D341Med (cell line): ENCODE measurements at places on chromosomes 16 and 17.

DNA sequence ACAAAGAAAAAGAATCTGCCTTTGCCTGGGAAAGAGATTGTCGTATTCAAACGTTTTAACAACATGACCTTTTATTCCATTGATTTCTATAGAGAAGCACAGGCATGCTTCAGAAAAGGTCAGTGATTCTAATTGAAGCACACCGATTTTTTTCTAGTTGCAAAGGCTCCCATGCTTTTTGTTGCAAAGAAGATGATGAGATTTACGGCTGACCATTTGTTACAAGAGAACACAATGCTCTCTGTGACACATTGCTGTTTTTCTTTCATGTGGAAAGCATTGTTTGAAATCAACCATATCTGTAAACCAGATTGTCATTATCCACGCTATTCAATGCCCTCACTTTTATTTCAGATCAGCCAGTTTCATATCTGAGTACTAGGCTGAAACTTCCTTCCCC lies 99.8 kb downstream of the NLK start:
- no peak for DNase-seq

GRCh38 chr16:6482696-6483468 lies 849.8 kb upstream of the RBFOX1 start:
- peak; percentile 36 for DNase-seq

DNA sequence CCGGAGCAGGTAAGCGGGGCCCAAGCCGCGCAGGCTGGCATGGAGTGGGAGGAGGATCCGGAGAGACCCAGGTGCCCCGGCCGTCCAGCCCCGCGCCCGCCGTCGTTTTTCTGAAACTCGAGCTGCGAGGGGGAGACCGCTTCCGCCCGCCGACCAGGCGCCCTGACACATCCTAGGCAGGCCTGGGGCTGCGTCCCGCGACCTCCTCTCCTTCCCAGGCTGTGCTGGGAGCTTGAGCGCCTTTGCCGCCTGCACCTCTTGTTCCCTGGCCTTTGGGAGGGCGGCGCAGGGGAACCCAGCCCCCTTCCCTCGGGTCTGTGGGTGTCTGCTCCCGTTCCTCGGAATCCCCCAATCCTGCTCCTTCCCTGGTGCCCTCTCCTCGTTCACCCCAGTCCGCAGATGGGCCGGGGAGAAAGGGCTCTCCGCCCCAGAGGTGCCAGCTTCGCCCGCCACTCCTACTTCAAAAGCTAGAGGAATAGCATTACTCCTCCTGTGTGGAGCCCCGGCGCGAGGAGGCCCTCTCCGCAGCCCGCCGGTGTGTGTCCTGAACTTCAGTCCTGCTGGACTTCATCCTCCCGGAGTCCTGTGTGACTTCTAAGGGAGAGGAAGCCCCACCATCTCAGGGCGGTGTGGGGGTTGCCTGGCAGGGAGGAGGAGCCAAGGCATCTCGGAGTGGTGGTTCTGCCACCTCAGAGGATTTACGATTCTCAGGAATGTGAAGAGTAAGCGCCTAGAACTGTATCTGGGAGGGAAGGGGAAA lies 1.0 kb downstream of the NHERF1 start:
- no peak for DNase-seq

DNA sequence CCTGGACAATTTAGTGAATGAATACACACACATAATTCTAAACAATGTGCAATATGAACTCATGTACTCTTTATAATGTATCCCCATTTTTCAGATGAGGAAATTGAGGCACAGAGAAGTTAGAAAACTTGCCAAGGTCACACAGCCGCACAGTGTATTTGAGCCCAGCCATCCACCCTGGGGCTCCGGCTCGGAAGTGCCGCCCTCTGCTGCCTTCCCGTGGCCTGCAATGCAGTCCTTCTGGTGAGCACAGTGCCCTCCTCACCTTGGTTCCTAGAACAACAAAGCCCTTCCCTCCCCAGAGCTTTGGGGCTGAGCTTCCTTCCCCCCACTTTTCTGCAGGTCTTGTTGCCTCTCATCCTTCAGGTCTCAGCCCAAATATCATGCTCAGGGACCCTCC lies 63.7 kb downstream of the C16orf78 start:
- no peak for DNase-seq

GRCh38 chr17:27647765-27648164 lies 16.8 kb downstream of the LGALS9 start:
- DNase-seq, result no peak

- no peak for DNase-seq
Measured at GRCh38 chr17:41653892-41654677, 29.7 kb upstream of the KRT17 start.

DNA sequence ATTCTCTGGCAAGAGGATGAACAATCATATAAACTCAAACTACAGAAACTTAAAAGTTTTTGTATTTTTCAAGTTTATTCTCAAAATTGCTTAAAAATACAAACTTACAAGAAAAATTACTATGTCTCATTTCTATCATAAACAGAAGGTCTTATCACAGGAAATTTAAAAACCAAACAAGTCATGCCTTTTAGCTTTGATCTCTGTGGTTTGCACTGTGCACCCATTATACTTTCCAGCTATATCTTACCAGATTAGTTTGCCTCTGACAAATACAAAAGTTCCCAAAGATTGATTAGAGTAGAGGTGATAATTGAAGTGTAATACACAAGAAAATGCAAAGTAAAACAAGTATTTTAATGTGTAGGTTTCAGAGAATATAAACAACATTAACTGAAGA lies 117.4 kb downstream of the MYO1D start:
- DNase-seq, result no peak

DNA sequence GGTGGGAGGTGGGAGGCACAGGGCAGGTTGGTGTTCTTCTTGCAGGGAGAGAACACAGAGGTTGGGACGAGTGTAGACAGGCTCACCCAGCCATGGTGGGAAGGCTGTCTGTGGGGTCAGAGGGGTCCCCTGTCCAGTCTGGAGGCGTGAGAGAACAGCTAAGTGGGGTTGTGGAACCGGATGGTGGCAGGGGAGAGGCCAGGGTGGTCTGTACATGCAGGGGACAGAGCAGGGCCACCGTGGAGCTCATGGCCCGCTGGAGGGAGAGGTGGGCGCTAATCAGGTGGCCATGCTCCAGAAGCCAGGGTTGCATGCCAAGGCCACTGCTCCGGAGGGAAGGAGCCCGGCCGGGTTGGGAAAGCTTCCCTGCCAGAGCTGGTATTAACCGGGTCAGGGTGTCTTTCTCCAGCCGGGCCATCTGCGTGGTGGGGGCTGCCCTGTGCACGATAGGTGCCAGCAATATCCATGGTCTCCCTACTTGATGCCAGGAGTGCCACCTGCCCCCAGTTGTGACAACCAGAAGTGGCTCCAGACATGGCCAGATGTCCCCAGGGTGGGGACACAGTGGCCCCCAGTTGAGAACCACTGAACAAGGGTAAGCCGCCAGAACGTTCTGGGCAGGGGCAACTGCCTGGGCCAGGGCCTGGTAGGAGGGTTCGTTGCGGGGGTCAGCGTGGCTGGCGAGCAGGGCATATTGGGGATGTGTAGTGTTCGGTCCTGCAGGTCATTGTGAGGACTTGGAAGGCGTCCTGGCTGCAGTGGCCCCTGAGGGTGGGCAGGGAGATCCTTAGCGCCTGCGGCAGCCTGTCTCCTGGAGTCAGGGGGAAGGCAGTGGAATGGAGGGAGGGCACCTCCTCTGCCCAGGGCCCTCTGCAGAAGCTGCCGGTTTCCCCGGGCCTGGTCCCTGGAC lies 5.1 kb downstream of the SNN start:
- no peak for DNase-seq

- no peak for DNase-seq
Measured at GRCh38 chr17:50196036-50196435, 5.4 kb downstream of the COL1A1 start.

DNA sequence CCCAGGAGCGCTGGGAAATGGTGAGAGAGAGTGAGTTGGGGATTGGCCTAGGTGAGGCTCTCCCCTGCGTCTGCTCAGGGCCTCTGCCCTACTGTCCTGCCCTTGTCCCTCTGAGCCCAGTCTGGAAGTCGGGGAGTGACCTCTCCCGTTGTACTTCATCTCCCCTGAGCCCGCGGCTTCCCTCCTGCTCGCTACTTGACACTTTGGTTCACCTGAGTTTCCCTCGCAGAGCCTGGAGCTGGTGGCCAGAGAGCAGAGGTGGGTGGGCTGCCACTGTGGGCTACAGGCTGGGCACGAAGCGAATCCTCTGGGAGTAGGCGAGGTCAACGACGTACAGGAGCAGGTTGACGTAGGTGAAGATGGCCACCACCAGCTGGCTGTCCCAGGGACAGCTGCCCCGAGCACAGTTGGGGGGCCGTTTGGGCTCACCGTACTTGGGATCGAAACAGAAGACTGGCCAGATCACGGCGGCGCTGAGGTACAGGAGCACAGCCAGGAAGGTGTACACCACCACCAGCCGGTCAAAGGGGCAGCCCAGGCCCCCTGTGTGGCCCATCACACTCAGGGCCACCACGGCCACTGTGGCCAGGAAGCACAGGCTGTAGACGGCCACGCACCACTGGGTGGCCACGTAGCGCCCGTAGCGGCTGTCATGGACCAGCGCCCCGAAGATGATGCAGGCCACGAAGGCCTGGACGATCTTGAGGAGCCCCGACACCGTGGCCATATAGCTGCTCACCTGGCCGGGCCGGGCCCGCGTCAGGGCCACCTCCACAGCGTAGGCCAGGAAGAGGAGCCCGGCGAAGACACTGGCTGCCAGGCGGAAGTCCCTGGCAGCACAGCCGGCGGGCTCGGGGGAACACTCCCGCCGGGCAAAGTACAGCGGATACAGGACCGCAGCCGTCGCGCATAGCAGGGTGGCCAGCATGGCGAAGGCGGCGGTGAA lies 3.7 kb upstream of the PYCR1 start:
- no peak for DNase-seq

GRCh38 chr16:12988071-12988470 lies 86.7 kb downstream of the SHISA9 start:
- no peak for DNase-seq

DNA sequence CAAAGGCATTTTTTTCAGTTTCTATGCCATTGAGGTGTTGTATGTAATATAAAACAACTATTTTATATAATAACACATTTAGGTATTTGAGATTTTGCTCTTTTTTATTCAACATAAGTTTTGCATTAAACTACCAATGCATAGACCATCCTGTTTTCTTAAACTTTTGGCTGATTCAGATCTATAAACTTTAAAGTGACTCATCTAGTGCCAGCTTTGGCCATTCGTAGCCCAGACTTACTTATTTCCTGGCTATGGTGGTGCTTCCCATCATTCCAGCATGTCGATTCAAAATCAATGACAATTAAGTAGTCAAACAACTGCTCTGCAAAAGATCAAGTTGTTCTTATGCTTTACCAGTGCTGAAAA lies 3.1 kb downstream of the ERI2 start:
- no peak for DNase-seq

DNA sequence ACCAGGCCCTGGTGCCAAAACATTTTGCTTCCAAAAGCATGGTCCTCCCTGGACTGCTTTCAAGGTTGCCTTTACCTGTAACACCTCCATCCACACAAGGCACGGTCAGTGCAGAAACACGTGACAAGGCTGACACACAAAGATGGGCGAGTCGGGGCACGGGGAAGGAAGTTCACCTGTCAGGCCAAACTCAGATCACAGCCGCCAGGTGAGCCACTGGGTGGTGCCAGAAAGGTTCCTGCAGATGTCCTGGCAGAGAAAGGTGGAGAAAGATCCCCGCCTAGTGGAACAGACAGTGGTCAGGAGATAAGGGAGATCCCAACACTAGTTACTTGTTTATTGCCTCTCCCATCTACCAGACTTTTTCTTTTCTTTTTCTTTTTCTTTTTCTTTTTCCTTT lies 155.3 kb downstream of the AIPL1 start:
- DNase-seq, result no peak

GRCh38 chr16:20382202-20382948 lies 22.2 kb downstream of the PDILT start:
- DNase-seq, result no peak

- no peak for DNase-seq
Measured at GRCh38 chr17:71405101-71405500, 715.7 kb upstream of the SOX9 start.

DNA sequence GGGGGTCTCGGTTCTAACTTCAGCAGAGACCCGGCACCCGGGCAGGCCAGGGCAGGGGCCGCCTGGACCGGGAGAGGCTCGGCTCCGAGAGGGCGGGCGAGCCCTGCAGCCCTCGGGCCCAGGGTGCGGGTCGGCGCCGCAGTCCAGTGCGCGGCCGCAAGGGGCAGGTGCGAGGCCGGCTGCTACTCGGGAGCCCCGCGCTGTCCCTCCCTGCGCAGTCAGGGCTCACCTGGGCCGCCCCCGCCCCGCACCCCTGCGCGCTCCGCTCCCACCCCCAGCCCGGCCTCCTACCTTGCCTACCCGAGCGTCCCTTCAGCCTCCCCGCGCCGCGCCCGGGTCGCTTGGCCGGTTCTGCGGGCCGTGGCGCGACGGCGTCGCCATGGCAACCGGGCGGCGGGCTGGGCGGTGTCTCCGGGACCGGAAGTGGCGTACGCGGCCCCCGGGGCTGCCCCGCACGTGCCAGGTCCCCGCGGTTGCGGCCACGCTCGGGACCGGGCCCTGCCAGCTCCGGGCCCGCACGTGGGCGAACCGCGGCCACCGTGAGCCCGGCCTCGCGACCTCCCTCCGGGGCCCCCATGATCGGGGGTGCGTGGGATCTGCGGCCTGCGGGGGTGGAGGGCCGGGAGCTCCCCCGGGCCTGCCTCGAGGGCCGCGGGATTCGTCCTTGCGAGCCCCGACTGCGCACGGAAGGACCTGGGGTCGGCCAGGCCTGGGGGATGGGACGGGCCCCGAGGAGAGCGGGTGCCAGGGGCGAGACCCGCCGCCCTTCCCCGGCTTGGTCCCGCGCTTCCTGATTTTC lies at the start of gene CYB561:
CYB561 (minus strand) TSS at position 353 of the 799 bp plus-strand sequence. CDS start 8,759 bp downstream, outside the sequence.
- peak; percentile 97 for DNase-seq

GRCh38 chr16:19829844-19830692 lies 54.6 kb downstream of the GPRC5B start:
- DNase-seq, result no peak

GRCh38 chr16:4648917-4649316 lies 24.3 kb downstream of the MGRN1 start:
- no peak for DNase-seq

GRCh38 chr17:80105762-80106161 lies 4.4 kb downstream of the GAA start:
- no peak for DNase-seq

DNA sequence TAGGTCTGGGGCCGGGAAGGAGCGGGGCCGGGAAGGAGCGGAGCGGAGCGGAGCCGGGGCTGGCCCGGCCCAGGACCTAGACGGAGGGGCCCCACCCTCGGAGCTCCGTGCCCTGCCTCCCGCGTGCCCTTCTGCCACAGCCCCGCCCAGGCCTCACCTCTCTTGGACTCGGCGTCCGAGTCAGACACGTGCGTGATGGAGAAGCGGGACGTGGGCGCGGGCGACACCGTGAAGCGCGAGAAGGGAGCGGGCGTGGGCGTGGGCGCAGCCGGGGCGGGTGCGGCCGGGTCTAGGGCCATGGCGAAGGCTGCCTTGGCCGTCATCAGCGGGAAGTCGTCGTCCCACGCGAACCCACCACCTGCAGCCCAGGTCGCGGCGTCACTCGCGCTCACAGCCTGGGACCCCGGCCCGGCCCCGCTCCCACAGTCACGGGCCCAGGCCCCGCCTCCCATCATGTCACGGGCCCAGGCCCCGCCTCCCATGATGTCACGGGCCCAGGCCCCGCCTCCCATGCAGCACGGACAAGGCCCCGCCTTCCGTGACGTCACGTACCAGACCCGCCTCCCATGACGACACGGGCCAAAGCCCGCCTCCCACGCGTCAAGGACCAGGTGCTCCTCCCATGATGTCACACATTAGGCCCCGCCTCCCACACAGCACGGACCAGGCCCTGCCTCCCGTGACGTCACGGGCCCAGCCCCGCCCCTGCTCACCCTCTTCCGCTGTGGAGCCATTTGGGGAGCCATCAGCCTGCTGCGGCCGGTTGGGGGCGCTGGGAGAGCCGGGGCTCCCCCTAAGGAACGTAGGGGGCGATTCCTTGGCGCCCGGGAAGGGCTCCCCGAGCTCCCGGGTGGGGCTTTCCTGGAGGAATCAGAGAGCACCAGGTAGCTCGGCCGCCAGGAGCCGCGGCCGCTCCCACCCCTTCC lies 45.8 kb upstream of the PVALEF start:
- DNase-seq, result peak; percentile 96
